ENCODE measurements at places on chromosomes 16 and 17.

DNA sequence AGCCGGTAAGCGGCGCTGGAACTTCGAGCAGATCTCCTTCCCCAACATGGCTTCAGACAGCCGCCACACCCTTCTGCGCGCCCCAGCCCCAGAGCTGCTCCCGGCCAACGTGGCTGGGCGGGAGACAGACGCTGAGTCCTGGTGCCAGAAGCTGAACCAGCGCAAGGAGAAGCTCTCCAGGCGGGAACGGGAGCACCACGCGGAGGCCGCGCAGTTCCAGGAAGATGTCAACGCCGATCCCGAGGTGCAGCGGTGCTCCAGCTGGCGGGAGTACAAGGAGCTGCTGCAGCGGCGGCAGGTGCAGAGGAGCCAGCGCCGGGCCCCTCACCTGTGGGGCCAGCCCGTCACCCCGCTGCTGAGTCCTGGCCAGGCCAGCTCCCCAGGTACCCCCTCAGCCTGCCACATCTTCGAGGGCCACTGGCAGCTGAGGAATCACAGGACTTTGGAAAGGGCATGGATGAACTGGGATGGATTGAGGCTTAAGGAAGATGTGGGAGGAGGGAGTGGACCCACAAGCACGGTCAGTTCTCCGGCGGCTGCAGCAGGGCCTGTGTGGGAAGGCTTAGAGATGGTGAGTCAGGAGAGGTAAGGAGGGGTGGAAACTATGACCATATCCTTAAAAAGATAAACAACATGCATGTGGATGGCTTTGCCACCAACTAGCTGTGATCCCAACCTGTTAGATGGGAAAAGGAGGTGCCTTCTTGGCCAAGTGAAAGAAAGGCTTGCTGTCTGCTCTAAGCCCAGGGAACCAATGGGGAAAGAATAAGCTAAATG, 3.4 kb upstream of the LLGL2 start:
- no peak for DNase-seq

DNA sequence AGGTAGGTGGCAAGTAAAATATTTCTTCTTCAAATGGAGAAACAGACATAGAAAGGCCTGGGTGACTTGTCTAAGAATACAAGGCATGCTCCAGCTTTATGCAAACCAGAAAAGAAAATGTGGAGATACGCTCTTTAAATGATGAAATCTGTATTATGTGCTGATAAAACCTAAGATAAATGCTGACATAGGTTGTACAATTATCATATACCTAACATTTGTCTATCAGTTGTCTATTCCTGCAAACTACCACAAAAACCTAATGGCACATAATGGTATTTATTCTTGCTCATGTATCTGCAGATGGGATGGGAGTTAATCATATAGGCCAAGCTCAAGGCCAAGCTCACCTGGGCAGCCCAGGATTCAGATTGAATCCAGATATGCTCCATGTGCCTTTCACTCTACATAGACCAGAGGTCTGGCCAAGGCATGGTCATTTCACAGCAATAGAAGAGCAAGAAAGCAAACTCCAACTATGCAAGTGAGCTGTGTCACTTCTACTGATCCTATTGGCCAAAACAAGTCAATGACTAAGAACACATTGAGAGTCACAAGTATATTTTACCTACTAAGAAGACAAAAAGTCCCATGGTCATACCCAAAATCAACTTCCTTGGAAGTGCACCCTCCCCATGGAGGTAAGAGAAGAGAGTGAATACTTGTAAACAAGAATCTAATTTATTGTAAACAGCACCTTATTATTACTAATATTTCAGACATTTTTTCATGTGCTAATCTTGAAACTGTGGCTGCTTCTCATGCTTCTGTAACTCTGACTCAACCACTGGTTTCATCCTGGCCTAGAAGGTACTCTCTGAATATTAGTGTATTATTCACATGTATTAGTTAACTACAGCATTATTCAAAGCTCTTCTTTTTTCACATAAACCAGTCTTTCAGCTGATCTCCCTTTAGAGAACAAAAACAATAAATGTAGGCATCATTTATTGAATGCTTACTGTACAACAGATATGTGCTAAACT, 270.7 kb upstream of the SOX9 start:
- no peak for DNase-seq

- DNase-seq, result no peak
Measured at GRCh38 chr17:66830451-66830850, 4.5 kb upstream of the CACNG5 start.

DNA sequence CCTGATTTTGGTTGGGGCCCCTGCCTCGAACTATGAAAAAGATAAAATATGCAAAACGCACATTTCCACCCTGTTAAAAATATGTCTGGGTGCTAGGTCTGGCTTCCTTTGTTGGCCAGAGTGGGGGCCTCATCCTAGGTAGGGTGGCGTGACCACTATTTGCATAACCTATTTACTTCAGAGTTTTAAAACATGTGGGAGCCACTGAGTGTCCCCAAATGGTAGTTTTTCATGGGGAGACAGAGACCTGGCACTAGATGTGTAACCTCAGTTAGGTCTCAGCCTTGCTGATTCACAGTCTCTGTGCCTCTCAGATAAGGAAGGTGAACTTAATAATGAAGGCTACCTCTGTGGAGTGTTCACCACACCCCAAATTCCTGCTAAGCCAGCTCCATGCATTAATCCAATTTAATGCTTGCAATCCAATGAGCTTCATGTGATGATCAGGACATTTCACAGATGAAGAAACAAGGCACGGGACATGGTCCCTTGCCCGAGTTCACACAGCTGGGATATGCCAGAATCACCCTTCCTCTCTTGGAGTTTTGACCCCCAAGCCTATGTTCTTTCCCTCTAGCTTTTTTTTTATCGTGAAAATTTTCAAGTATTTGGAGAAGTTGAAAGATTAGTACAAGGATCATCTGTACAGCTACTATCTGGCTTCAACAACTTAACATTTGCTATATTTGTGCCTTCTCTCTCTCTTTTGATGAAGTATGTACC, 103.4 kb downstream of the IRF8 start:
- no peak for DNase-seq

GRCh38 chr16:78906135-78906534, 694.4 kb downstream of the MAF start:
- DNase-seq, result no peak

DNA sequence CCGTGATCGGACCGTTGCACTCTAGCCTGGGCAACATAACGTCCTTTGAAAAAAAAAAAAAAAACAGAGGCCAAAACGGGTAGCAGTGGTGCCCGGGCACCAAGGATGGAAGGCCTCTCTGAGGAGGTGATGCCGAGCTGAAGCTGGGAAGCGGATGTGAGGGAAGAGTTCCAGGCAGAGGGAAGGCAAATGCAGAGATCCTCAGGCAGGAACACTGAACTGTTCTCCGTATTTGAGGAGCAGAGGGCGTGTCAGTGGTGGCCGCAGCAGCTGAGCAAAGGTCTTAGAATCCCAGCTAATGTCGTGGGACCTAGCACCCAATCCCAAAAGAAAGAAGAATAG, 656 bp upstream of the KCTD13 start:
- DNase-seq, result no peak

GRCh38 chr16:53974484-53975080, 270.6 kb downstream of the FTO start:
- no peak for DNase-seq

GRCh38 chr16:89525146-89525913, 17.1 kb downstream of the SPG7 start:
- DNase-seq, result no peak

- DNase-seq, result peak; percentile 32
Measured at GRCh38 chr17:7479213-7480088, at the start of gene ZBTB4. ZBTB4 (minus strand) TSS chr17:7479631; CDS start chr17:7466801, 12,830 bp downstream.

GRCh38 chr17:69103557-69104233, 38.0 kb downstream of the ABCA6 start:
- no peak for DNase-seq

- no peak for DNase-seq
Measured at GRCh38 chr16:55364811-55365210, 40.8 kb downstream of the IRX6 start.

DNA sequence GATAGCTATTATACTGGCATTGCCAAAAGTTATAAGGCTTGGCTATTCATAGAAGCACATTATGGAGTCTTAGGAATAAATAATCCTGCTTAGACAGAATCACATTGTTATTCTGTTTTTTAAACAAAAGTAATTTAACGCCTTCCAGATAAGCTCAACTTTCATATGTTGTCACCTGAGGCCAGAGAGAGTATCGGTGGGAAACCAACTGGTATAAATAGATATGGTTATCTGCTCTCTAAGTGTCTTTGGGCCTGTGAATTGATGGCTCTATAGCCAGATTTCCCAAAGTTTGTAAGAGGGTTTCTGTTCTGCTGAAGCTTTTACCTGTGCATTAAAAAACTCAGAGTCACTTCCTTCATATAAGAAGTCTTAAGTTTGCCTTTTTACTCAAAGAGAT, 1449.4 kb downstream of the CDH11 start:
- DNase-seq, result no peak

- no peak for DNase-seq
Measured at GRCh38 chr16:66906916-66907836, 11.5 kb downstream of the CDH16 start.

- DNase-seq, result no peak
Measured at GRCh38 chr17:71922439-71922838, 198.4 kb upstream of the SOX9 start.

- peak; percentile 61 for DNase-seq
Measured at GRCh38 chr17:74493331-74493833, 26.9 kb downstream of the CD300A start.

DNA sequence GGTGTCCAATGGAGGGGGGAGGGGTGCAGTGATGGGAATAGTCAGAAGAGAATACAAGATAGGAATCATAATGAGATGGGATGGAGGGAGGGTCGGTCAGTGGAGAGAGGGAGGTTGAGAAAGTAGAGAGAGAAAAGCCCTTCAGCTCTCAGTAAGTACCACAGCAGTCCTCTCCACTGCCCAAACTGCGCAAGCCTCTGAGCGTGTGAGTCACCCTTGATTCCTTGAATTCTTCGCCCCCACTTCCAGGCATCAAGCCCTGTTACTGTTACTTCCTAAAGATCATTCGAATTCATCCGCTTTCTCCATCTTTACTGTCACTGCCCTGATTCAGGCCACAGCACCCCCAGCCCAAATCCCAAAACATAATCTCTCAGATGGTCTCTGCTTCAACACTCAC, 2.5 kb downstream of the GUCY2D start:
- no peak for DNase-seq

- no peak for DNase-seq
Measured at GRCh38 chr17:80604670-80605010, 60.0 kb downstream of the RPTOR start.

DNA sequence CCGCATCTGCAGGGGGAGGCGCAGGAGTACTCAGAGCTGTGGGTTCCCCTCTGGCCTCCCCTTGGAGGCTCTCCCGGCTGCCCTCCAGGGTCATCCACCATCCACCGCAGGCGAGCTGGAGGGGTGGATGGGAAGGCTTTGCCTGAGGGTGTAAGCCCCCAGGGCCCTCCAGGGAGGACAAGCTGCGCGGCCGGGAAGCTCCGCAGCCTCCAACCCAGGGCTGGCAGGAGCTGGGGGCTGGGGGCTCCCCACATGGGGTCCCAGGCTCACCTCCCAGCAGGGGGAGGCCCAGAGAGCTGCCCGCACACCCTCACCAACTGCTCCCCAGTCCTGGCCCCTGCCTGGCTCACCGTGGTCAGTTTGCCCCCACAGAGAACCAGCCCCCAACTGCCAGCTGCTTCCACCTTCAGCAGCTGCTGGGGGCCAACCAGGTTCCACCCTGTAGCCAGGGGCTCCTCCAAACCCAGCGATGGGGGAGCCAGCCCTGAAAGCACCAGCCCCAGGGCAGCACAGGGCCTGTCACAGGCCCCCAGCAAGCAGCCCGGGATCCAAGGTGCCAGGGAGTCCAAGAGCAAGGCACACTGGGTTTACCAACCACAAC, 19.8 kb upstream of the CHMP6 start:
- DNase-seq, result no peak

GRCh38 chr16:12260119-12260646, 283.6 kb downstream of the SNX29 start:
- no peak for DNase-seq

GRCh38 chr16:27414788-27415431, 12.9 kb downstream of the IL21R start:
- DNase-seq, result no peak

DNA sequence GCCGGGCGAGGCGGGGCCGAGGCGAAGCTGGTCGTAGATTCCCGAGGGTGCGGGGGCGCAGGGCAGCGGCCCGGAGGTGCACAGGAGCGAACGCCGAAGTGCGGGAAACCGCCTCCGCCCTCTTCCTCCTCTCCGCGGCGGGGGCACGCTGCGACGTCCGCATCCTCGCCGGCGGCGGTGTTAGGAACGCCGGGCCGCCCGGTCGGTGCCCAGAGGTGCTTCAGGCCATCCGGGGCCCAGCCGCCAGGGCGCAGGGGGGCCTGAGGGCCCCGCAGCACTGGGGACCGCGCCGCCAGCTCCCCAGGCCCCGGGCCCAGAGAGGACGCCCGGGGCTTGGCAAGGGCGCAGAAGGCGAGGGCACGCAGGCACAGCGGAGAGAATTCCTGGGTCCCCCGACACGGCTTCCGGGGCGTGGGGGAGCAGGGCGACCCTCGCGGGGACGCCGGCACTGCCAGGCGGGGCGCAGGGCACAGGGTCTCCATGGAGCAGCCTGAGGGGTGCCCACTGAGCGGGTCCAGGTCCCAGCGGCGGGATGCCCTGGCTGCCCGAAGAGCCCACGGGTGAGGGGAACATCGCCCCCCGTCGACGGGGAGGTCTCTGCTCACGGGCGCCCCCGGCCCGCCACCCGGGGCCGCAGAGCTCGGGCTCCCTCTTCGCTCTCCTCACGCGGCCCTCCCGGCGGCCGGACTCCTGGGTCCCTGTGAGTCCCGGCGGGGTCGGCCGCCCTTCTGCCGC, 576 bp downstream of the EPOP start:
- no peak for DNase-seq

DNA sequence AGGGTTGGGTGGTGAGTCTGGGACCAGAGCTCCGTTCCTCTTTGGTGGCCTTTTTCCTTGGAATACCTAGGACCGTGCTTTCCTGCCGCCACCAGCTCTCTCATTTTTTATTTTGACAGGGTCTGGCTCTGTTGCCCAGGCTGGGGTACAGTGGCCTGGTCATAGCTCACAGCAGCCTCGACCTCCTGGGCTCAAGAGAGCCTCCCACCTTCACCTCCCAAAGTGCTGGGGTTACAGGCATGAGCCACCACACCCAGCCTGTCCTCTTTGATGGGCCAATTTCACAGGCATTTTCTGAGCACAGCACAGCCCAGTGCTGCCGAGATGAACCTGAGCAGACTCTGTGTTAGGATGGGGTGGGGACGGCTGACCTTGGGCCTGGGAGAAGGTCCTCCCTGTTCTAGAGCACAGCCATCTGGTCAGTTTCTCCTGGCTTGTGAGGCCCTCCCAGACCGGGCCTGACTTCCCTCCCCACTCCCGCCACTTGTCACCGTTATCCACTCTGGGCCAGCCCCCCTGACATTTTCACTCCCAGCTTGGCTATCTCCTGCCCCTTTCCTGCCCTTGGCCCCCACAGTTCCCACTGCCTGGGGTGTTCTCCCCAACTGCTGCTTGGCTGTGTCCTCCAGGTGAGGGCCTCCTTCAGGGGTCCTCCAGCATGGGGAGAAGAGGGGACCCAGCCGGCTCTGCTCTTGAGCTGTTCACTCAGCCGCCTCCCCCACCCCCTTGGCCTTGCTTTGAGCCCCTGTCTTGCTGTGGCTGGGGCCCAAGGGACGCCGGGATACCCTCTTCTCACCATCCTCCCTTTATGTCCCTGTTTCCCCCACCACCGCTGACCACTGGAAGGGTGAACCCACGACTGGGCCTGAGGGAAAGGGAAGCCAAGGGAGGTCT, 5.0 kb downstream of the ADCY7 start:
- DNase-seq, result no peak

Data from stimulated activated CD8-positive, alpha-beta memory T cell treated with anti-CD3 and anti-CD28 coated beads, Interleukin-15, amount 100 ng/mL, for 1 hour (primary cell).